ENCODE measurements at places on chromosomes 2 and 18. TPM values are rescaled to one million over a fixed set of nuclear protein-coding genes. Genes with fewer than 3 reads are reported as not detected.
A peak's percentile ranks its signal among the peaks of the same experiment; 100 is the strongest.

The CKAP2L gene
- total RNA-seq: 59.1 TPM

GRCh38 chr2:137910641-137911040 is 53.6 kb upstream of the HNMT start:
- no peaks in the 10 kb centered on the region for H3K36me3 ChIP-seq
- DNase-seq: no peak
- H3K27me3 ChIP-seq: no peaks in the 10 kb centered on the region
- H3K27ac ChIP-seq: no peak overlapping the region

The ARHGEF4 gene
- 0.47 TPM for total RNA-seq

DNA sequence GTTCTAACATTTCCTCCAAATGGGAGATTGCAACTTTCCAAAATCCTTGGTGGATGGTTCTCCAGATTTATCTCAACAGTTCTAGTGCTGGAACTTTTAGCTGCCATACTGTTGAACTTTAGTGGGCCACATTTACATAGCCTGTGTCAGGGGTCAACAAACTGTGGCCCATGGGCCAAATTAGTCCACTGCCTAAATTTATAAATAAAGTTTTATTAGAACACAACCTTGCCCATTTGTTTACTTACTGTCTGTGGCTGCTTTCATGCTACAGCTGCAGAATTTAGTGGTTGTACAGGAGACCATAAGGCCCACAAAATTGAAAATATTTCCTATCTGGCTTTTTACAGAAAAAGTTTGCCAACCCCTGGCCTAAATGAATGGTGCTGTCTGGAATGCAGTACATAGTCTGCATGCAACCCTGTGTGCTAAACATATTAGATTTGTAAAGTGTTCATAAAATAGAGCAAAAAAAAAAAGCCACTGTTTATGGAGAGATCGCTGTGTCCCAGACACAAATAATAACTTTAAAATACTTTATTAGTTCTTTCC is 30.3 kb downstream of the MGAT5 start:
- H3K36me3 ChIP-seq: peaks cover 20% of the 10 kb centered on the region
- peaks cover 49% of the 10 kb centered on the region for H3K4me1 ChIP-seq
- no peaks in the 10 kb centered on the region for H3K27me3 ChIP-seq
- peak overlapping the region; percentile 76 for H3K27ac ChIP-seq
- DNase-seq: no peak
- H3K4me3 ChIP-seq: no peak overlapping the region

DNA sequence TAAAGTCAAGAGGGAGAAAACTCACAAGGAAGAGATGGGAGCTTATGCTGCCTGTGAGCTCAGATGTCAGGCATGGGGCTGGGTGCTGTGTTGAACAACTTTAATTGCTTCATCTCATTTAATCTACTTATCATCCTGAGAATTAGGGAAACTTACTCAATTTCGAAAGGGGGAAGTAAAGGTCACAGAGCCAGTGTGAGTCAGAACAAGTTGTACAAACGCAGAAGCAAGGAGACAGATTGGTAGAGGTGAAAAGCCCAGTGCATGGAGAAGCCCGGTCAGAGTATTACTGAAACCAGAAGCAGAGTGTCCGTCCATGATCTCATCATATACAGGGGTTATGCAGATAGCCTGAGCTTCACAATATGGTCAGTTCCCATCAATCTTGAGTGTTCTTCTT is 281.1 kb upstream of the POU3F3 start:
- no peaks in the 10 kb centered on the region for H3K36me3 ChIP-seq
- H3K27me3 ChIP-seq: no peaks in the 10 kb centered on the region
- H3K4me3 ChIP-seq: no peak overlapping the region
- H3K4me1 ChIP-seq: no peaks in the 10 kb centered on the region
- H3K27ac ChIP-seq: no peak overlapping the region

- peaks cover 7% of the 10 kb centered on the region for H3K27me3 ChIP-seq
- DNase-seq: peak; percentile 21
- peaks cover 15% of the 10 kb centered on the region for H3K4me1 ChIP-seq
Observed at GRCh38 chr2:201909961-201910361, 103.6 kb downstream of the CDK15 start.

DNA sequence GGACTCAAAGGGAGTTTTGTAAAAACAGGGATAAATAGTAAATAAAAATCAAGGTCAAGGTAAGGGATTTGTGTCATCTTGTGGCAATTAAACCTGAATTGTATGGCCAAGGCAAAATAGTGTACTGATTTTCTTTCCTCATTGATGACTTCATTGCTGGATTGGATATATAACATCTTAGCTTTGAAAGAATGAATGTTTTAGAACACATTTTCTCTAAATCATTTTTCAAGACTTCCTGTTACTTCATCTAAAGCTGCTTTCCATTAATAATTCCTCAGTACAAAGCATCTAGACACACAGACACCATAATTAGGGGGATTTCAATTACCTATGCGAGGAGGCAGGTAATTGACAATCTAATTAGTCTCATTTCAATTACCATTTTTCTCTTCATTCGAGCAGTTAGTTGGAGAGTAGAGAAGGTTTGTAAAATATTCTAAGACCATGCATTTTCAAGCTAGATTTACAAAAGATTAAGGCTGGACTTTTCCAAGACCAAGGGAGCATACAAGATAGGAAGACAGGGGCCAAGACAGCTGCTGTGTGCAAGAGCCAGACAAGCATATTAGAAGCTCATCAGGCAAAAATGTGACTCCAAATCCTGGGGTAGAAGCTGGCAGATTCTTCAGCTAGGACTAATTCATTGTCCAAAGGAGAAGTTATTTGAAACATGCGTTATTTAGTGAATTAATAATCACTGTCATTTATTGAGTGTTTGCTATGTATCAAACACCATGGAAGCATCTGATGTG is 253.6 kb downstream of the EPHA4 start:
- no peak overlapping the region for H3K4me3 ChIP-seq
- DNase-seq: no peak
- no peaks in the 10 kb centered on the region for H3K36me3 ChIP-seq
- no peaks in the 10 kb centered on the region for H3K4me1 ChIP-seq

The RGPD4 gene
- 0.02 TPM for total RNA-seq

The NEUROD1 gene
- not detected for total RNA-seq

The INHA gene
- not detected for total RNA-seq

DNA sequence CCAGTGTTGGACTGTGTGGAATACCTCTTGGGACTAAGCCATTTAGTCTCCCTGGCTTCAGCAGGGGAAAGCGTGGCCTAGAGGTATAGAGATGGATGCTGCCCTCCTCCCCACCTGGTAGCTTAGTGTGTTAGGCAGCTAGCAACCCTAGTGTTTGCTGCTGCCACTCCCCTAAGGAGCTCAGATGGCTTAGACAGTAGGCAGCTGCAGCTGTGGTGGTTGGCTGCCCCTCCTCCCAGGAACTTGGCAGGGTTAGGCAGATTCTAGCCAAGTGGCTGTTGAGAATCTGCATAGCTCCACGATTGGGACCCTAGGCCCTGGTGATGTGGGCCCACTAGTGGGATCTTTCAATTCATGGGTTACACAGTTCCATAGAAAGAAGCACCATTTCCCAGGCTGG is 550.4 kb upstream of the CHAC2 start:
- no peaks in the 10 kb centered on the region for H3K36me3 ChIP-seq
- H3K27ac ChIP-seq: no peak overlapping the region
- H3K27me3 ChIP-seq: no peaks in the 10 kb centered on the region

The KCNF1 gene
- not detected for total RNA-seq

- H3K36me3 ChIP-seq: no peaks in the 10 kb centered on the region
- no peak overlapping the region for H3K27ac ChIP-seq
- H3K4me1 ChIP-seq: peaks cover 19% of the 10 kb centered on the region
Observed at GRCh38 chr2:42806786-42807185, 14.4 kb upstream of the HAAO start.

DNA sequence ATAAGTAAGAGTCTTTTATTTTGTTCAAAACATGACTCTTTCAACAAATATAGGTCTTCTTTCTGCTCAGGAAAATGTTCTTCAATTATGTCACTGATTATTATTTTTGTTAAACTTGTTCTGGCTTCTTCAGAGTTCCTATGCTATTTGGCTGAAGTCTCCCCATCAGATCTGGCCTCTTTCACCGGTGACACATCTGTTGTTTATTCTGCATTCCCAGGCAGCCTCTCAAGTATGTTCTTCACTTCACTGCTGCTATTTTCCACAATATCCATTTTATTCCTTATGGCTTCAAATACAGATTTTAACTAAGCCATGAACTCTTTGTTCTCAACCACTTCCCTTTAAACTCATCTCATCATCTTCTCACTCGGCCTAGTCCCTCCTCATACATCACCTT is 45.7 kb downstream of the HDAC4 start:
- H3K27ac ChIP-seq: no peak overlapping the region
- no peaks in the 10 kb centered on the region for H3K27me3 ChIP-seq
- no peak overlapping the region for H3K4me3 ChIP-seq
- DNase-seq: no peak

DNA sequence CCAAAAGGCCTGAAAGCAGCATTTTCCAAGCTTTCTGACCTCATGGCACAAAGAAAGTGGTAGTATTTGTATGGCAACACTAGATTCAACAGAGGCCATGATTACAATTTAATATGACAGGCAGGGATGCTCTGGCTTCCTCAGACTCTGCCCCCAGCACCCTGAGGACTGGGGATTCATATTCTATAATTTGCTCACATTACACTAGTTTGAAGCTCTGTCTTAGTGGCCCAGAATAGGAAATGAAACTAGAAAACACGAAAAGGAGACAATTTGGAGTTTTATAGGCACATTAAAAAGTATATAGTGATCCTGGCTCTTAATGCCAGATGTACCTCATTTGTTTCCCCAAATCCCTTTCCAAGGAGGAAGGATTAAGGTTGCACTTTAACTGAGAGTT is 173.0 kb upstream of the STK17B start:
- H3K36me3 ChIP-seq: no peaks in the 10 kb centered on the region
- peaks cover 5% of the 10 kb centered on the region for H3K27me3 ChIP-seq
- H3K4me3 ChIP-seq: no peak overlapping the region
- no peak for DNase-seq

DNA sequence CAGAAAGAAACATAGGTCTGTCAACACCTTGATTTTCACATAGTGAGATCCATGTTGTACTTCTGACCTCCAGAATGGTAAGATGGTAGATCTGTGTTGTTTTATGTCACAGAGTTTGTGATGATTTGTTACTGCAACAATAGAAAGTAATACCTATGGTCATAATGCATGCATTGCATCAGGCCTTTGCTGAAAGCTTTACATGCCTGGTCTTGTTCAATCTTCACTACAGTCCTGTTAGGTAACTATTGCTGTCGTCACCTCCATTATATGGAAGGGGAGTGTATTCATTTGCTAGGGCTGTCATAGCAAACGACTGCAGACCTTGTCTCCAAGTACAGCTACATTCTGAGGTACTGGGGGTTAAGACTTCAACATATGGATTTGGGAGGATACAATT is 243.5 kb downstream of the ANAPC1 start:
- DNase-seq: no peak
- H3K27me3 ChIP-seq: peaks cover 34% of the 10 kb centered on the region
- H3K27ac ChIP-seq: no peak overlapping the region
- H3K4me1 ChIP-seq: peaks cover 2% of the 10 kb centered on the region

DNA sequence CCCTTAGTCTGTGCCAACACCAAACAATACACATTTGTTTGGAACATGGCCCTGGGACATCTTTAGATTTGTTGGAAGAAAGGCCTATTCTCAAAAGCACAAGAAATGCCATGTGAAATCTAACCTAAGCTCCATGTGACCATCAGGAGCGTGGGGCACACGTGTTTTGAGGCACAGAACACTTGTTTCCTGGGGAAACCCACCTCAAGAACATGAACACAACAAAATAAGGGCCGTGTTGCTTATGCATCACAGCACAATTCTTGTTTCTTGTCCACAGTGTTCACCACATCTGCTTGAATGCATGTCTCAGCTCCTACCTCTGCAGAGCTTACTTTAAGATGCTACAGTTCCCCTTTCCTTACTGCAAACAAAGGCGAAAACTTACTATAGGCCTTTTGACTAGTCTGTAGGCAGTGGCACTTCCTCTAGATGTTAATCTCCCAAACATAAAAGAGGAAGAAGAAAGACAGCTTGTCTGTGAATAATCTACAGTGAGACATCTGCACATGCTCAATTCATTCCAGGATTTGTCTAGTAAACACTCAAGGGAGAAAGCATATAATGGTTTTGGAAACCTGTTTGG is 165.0 kb downstream of the ANKRD44 start:
- DNase-seq: peak; percentile 35
- no peak overlapping the region for H3K4me3 ChIP-seq
- peaks cover 49% of the 10 kb centered on the region for H3K36me3 ChIP-seq
- H3K4me1 ChIP-seq: peaks cover 75% of the 10 kb centered on the region
- no peaks in the 10 kb centered on the region for H3K27me3 ChIP-seq

Measured in activated CD4-positive, alpha-beta T cell treated with anti-CD3 and anti-CD28 coated beads, Interleukin-2, amount 10 ng/mL, durations not matched to agents 7 days and 5 days (primary cell).